ENCODE measurements at places on chromosomes 7 and 10. TPM values are rescaled to one million over a fixed set of nuclear protein-coding genes. Genes with fewer than 3 reads are reported as not detected.

SGCE gene
- polyA plus RNA-seq: 69.5 TPM

OPALIN gene
- not detected for polyA plus RNA-seq

CLEC2L gene
- polyA plus RNA-seq: not detected

STAG3 gene
- 0.10 TPM for polyA plus RNA-seq

ASB10 gene
- polyA plus RNA-seq: not detected

SDK1 gene
- polyA plus RNA-seq: 1.2 TPM

ITPRID1 gene
- not detected for polyA plus RNA-seq

ARMH3 gene
- 12.1 TPM for polyA plus RNA-seq

TMEM176A gene
- polyA plus RNA-seq: not detected

MKI67 gene
- 7.5 TPM for polyA plus RNA-seq

ANKRD1 gene
- polyA plus RNA-seq: 41.7 TPM

ELAPOR2 gene
- 15.9 TPM for polyA plus RNA-seq

SAMD9 gene
- 0.95 TPM for polyA plus RNA-seq

SUN3 gene
- polyA plus RNA-seq: 0.12 TPM

SUN1 gene
- 369 TPM for polyA plus RNA-seq

AKR1D1 gene
- not detected for polyA plus RNA-seq

TMEM236 gene
- polyA plus RNA-seq: not detected

MDH2 gene
- polyA plus RNA-seq: 244 TPM

FGL2 gene
- not detected for polyA plus RNA-seq

ABCB4 gene
- 0.18 TPM for polyA plus RNA-seq

GRM3 gene
- not detected for polyA plus RNA-seq

AIFM2 gene
- 9.4 TPM for polyA plus RNA-seq

ATE1 gene
- 7.2 TPM for polyA plus RNA-seq

CLDN4 gene
- polyA plus RNA-seq: 4.6 TPM

COL28A1 gene
- polyA plus RNA-seq: 0.08 TPM

GARIN1A gene
- 1.2 TPM for polyA plus RNA-seq

FOXP2 gene
- polyA plus RNA-seq: not detected

CUBN gene
- 2.4 TPM for polyA plus RNA-seq

FBXO24 gene
- 0.71 TPM for polyA plus RNA-seq

CACNB2 gene
- 0.75 TPM for polyA plus RNA-seq

CPA4 gene
- 243 TPM for polyA plus RNA-seq

UPK3B gene
- polyA plus RNA-seq: not detected

ORC5 gene
- polyA plus RNA-seq: 4.1 TPM

RHOBTB1 gene
- 13.8 TPM for polyA plus RNA-seq

ZPBP gene
- polyA plus RNA-seq: not detected

ARMC3 gene
- polyA plus RNA-seq: not detected

OR2A25 gene
- not detected for polyA plus RNA-seq

TCAF2 gene
- 23.3 TPM for polyA plus RNA-seq

LRRC4 gene
- polyA plus RNA-seq: 0.44 TPM

CFAP58 gene
- 0.47 TPM for polyA plus RNA-seq

UPK3BL1 gene
- polyA plus RNA-seq: 20.6 TPM

NME8 gene
- polyA plus RNA-seq: not detected

LLCFC1 gene
- polyA plus RNA-seq: not detected

PNLIPRP2 gene
- polyA plus RNA-seq: not detected

IL6 gene
- polyA plus RNA-seq: 13.6 TPM

SUGCT gene
- 53.7 TPM for polyA plus RNA-seq

ASB4 gene
- polyA plus RNA-seq: not detected

TAS2R4 gene
- 0.19 TPM for polyA plus RNA-seq

TFAM gene
- polyA plus RNA-seq: 13.0 TPM
